ENCODE measurements at places on chromosomes 6 and 20.

DNA sequence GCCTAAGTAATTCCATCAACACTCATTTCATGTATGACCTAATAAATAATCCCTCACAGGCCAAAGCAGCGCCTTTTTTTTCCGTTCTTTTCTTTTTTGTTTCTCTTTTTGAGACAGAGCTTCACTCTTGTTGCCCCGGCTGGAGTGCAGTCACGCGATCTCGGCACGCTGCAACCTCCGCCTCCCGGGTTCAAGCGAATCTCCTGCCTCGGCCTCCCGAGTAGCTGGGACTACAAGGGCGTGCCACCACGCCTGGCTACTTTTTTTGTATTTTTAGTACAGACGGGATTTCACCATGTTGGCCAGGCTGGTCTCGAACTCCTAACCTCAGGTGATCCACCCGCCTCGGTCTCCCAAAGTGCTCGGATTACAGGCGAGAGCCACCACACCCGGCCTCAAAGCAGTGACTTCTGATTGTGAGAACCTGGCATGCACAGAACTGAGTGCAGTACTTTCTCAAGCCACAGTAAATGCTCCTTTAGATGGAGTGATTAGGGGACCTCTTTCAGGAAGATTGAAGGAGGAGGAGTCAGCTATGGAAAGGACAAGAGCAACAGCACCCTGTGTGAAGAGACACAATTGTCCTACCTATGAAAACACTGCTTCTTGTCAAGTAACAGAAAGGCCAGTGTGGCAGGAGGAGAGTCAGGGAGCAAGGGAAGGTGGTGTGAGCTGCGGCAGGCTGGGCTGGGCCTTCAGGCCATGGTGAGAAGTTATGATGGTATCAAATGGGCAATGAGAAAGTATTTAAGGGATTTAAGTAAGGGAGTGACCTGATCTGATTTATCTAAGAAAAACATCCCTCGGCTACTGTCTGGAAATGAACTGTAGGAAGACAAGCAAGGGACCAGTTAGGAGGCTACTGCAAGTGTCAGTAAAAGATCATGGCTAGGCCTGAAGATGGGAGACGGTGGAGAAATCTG, 1.7 kb upstream of the SCAF8 start:
- no peak for DNase-seq

GRCh38 chr6:7701212-7701834, 24.6 kb upstream of the BMP6 start:
- DNase-seq = no peak

DNA sequence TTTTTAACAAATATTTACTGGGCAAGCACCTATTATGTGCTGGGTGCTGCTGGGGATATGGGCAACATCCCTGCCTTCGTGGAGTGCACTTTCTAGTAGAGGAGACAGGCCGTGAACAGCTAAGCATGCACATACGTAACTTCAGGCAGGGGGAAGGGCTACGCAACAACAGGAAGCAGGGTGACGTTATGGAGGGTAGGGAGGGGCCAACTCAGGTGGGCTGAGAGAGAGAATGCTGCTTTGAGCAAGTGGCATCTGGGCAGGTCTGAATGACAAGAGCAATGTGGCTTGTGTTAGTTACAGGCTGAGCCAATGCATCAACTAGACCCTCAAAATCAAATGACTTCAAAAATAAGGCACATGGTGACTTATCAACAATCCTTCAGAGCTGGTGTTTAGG, 112.1 kb downstream of the CDC5L start:
- DNase-seq = no peak

DNA sequence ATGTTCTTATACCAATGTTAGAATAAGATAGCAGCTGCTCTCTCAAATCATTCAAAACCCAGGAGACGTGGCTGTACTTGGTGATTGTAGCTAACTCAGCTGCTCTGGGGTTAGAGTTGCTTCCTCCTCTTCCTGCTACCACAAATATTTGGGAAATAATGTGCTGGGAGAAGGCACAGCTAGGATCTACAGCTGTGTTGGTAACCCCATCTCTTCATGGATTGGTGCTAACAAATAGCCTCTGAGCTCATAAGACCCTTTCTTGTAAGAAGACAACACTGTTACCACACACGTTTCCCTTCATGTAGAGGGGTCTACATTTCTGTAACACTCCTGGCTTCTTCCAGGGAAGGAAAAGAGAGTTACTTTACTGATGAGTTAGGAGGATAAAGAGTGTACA, 911.0 kb upstream of the CITED2 start:
- DNase-seq = no peak

DNA sequence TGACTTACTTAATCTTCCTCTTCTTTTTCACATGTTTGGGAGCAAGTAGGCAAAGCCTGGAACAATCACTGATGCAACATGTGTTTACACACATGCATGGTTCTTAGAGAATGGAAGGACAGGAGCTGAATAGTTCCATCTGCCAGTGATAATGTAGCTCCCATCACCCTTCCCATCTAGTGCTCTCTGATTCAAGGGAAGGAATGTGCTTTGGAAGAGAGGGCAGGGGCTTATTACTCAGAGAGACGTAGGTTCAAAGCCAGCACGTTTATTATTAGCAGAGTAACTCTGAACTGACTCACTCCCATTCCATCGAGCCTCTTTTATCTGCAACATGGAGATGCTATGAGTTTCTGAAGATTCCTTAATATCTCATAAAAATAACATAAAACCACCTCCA, 211.9 kb downstream of the GMPR start:
- no peak for DNase-seq

DNA sequence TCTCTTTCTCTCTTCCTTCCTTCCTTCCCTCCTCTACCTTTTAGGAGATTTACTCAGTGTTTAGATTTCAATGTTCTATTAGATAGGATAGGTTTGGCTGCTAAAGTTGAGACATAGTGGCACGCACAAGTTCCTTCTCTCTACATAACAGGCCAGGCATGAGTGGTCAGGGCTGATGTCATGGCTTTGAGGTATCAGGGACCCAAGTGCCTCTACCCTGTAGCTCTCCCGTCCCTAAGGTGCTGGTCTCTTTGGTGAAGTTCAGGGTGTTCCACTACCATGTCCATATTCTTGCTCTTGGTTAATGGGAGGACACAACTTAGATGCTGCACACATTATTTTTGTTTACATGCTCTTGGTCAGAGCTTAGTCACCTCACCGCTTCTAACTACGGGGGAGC, 245.3 kb downstream of the QKI start:
- no peak for DNase-seq

DNA sequence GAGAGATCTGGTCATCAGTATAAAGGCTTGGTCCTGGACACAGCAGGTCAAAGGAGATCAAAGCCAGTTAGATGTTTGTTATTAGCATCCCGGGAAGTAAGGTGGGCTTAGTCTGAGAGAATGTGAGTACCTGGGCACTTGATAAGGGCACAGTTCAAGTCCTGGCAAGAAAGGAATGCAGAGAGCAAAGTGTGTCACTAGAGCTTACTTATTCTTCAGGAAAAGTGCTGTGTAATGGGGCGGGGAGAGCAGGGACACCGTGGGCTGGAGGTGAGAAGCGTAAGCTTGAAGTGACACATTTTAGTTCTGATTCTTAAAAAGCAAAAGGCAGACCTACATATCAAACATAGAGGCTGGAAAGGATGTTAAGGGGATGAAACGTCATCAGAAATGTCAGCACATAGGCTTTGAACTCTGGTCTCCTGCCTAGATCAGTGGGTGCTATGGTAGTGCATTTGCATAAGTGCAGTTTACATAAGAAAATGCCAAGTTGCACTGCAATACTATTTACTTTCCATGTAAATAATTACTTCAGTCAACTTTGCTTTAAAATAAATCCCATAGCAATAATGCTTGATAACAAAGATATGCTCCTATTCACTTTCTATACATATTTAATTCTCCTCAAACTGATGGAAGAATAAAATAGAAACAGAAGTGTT, 2.6 kb downstream of the SAMD5 start:
- no peak for DNase-seq

GRCh38 chr6:39421383-39422225, 99.1 kb upstream of the KCNK16 start:
- no peak for DNase-seq

- DNase-seq = no peak
These were observed 3.7 kb downstream of the PIM1 start for GRCh38 chr6:37173493-37174195.

DNA sequence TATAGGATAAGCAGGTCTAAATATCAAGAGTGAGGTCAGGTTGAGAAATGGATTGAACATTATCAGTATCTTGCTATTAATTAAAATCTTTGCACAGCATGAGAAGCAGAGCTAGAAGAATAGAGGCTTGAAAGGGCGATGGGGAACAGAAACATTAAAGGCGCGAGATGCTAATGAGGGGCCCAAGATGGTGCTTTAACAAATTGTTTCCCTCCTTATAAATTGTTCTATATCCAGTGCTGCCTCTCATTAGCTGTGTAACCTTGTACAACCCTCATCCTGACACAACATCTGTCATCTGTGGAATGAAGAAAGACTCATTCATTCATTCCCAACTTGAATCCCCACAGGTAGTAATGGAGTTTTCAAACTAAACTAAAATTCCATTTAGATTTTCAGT, 57.8 kb downstream of the FUT9 start:
- no peak for DNase-seq

- no peak for DNase-seq
These were observed 81.6 kb upstream of the MPC1 start for GRCh38 chr6:166464068-166465002.

DNA sequence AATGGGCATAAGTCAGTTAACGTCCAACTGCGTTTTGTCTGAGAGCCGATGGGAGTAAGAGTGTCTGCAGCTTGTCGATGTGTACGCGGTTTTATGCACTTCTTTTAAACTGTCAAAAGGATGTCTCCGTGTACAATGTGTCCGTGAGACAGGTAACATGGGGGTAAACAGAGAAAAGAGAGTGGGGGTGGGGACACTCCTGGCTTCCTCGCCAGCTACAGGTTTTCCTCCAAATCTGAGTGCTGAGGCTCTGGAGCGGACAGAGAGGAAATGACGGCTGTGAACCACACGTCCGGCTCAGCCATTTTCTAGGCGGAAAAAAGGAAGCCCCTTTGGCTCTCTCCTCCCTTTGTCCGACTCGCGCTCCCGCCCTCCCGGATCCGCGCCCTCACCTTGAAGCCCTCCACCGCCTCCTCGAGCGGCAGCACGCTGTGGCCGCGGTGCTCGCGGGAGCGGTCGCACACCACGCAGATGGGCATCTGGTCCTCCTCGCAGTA, 916 bp downstream of the TRIM27 start:
- no peak for DNase-seq

DNA sequence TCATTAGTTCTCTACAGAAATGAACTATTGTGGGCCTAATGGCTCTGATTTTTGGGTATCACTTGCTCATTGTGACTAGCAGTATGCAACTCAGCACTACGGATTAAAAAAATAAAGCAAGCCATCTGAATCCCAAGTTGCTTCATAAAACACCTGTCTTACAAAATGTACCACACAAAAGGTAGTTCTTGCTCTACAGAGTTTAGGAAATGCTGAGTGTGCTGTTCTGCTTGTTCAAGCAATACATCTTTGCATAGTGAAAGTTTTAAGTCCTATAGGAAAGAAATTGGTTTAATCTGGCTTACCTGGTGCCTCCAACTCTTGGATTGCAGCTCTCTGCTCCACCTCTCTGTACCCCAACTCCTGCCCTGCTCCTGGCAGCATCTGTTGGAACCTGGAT, 266.7 kb upstream of the AGPAT4 start:
- no peak for DNase-seq

Measured in RWPE1 (cell line).